Iris pigment epithelial cell (primary cell): ENCODE measurements at places on chromosomes 5 and 9.

DNA sequence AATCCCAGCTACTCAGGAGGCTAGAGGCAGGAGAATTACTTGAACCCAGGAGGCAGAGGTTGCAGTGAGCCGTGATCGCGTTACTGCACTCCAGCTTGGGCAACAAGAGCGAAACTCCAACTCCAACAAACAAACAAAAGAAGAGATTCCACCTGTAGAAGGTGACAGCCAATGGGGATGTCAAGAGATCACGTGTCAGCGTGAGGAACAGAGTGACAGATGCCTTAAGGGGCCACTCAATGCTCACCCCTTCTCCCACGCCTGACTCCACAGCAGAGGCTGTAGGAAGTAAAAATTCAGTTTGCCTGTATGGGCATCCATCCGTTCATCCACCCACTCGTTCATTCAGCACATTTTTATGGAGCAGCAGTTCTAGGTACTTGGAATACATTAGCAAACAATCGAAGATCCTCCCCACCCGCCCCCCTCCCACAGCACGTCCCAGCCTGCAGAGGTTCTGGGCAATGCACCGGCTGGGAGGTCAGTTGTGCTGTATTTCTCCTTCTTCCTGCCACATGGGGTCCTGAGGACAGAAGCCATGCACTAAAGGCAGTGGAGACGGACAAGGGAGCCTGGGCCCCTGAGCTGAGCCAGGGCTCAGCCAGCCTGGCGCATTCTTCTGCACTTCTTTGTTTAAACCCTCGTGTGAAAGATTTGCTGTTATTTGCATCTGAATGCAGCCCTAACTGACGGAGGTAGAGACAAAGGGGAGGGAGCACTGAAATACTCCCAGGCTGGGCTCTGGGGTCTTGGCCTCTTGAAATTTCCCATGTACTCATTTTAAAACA, 11.3 kb upstream of the RNF130 start:
- DNase-seq: no peak

DNA sequence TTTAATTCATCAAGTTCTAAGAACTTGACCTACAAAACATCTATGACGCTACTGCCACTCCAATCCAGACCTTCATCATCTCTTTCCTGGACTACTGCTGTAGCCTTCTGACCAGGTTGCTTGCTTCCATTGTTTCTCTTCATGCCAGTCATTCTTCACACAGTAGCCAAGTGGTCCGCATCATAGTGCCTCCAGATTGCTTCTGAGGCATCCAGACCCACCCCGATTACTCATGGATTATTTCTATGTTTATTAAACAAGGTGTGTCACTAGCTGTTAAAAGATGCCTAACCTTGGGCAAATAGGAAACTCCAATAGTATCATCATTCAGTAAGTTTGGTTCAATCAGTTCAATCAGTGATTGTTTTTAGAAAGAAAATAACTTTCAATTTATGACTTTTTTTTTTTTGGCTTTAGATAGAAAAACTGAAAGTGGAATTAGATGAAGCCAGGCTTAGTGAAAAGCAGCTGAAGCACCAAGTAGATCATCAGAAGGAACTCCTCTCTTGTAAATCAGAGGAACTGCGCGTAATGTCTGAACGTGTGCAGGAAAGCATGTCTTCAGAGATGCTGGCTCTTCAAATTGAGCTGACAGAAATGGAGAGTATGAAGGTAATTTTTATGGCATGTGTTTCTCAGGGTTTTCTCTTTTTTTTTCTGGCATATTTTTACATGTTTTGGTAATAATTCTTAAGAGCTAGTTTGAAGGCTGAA, 9.5 kb downstream of the SPDL1 start:
- no peak for DNase-seq

- DNase-seq: no peak
These were observed 7.3 kb upstream of the WDR41 start for GRCh38 chr5:77499441-77499840.

DNA sequence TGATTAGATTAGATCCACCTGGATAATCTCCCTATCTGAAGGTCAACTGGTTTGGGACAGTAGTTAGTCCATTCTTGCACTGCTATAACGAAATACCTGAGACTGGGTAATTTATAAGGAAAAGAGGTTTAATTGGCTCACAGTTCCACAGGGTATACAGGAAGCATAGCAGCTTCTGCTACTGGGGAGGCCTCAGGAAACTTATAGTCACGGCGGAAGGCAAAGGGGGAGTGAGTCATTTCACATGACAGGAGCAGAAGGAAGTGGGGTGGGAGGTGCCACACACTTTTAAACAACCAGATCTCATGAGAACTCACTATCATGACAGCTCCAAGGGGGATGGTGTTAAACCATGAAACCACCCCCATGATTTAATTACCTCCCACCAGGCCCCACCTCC, 9.9 kb downstream of the C9orf40 start:
- DNase-seq: peak; percentile 47

DNA sequence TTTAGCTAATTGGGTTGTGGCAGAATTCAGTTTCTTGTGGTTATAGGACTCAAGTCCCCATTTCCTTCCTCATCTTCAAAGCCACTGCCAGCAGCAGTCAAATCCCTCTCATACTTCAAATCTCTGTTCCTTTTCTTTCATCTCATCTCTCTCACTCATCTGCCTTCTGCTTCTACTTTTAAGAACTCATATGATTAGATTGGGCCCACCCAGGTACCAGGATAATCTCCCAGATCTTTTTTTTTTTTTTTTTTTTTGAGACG, 8.0 kb upstream of the REEP5 start:
- DNase-seq: no peak

GRCh38 chr9:99511723-99512122, 289.6 kb downstream of the SEC61B start:
- DNase-seq: no peak

DNA sequence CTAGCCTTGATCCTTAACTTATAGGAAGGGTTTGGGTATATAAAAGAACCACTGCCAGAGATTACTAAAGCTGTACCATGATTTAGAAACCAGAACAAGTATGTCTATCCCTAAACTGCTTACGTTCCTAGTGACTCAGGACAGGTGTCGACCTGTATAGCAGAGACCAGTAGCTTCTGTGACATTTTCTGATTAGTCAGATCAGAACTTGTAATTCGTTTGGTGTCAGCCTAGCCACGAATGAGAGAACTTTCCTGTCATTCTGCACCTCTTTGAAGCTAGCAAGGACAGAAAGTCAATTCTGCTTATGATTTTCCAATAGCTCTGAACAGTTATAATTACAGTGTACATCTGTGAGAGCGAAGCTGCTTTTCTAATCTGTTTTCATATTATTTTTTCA, 39.5 kb downstream of the PRKACG start:
- no peak for DNase-seq

GRCh38 chr5:123059455-123059854, 22.9 kb upstream of the PPIC start:
- no peak for DNase-seq

DNA sequence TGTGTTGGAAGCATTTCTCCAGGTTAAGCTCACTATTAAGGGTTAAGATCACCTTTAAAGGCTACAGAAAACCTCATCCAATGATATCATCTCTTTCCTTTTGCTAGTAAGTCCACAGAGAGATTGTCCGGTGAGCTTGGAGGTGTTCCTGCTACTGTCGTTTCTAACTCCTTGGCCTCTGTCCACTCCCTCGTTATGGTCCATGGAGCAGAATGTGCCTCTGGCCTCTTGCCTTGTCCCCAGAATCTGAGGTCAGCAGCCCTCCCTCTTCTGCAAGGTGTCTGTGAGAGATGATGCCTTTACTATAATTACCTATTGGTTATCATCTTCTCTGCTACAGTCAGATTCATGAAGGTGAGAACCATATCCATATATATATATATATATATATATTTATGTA, 15.0 kb downstream of the ORM2 start:
- DNase-seq: no peak

GRCh38 chr9:88773627-88774244, 217.5 kb upstream of the S1PR3 start:
- peak; percentile 79 for DNase-seq

DNA sequence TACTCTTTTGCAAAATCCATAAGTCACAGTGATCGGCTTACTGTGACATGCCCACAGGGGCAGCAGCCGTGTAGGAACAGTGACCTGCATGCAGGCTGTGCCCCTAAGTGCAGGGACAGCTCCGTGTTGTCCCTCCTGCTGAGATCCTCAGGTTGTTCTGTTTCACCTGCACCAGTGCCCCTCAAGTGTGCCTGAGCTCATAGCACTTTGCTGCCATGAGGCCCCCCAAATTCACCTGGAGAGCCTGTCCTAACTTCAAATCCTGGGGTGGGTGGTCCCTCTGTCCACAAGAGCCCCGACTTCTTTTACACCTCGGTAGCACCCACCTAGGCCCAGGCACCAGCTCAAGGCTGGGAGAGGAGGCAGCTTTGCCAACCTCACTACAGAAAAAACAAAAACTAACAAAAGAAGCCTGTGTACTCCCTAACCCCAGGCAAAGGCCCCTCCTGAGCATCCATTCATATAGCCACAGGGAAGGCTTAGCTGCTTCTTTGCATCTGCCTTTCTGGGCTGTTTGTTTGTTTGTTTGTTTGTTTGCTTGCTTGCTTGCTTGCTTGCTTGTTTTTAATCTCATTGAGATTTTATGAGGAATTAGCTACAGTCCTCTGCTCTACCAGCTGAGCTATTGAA, 214.5 kb downstream of the AUH start:
- DNase-seq: no peak

DNA sequence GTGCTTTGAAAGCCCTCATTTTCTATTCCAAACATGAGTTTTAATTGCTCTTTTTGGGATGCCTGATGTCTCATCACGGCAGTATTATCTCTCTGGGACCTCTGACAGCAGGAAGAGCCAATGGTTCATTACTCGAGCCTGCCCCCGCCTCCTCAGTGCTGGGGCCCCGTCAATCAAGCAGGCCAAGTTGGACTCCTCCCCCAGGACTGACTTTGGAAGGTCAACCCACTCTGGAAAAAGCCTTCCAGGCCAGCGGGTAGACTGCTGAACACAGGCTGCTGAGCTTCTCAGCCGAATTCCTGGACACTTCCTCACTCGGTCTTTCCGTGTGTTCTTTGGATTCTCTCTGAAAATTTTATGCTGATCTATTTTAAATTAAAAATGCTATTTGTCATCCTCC, 9.5 kb upstream of the BARHL1 start:
- DNase-seq: peak; percentile 27

DNA sequence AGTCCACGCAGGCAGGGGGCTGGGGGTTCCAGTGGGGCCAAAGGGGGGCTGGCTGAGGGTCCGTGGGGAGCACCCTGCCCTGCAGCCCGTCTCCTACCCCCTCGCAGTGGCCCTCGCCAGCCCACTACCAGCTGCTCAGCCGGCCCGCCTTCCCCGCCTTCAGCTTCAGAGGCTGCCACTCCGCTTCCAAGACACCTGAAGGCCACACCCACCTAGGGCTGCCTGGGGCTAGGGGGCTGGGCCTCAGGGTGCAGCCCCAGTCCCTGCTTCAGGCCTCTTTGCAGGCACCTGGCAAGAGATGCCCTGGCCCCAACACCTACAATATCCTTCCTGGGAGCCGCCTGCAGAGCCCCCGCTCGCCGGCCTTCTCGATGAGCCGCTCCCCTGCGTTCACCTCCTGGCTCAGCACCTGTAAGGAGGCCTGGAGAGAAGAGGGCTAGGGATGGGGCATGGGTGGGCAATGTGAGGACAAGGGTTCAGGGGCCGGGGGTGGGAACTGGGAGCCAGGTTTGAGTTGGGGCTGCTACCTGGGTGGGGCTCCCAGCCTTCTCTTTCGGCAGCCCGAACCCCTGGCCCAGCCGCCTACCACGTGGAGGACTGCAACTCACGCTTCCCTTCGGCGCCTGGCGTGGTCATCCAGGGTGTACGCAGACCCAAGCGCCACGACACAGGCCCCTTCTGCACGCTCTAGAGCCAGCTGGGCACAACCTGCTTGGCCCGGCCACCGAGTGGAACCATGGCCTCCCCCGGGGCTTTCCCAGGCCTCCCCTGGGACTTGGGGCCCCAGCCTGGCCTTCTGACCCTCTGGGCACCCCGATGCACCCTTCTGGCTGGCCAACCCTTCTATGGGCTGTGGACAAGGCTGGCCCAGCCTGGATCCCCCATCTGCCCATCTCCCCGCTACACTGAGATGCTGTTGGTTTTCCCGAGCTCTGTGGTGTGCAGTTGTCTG, 1.7 kb downstream of the STPG3 start:
- DNase-seq: no peak

DNA sequence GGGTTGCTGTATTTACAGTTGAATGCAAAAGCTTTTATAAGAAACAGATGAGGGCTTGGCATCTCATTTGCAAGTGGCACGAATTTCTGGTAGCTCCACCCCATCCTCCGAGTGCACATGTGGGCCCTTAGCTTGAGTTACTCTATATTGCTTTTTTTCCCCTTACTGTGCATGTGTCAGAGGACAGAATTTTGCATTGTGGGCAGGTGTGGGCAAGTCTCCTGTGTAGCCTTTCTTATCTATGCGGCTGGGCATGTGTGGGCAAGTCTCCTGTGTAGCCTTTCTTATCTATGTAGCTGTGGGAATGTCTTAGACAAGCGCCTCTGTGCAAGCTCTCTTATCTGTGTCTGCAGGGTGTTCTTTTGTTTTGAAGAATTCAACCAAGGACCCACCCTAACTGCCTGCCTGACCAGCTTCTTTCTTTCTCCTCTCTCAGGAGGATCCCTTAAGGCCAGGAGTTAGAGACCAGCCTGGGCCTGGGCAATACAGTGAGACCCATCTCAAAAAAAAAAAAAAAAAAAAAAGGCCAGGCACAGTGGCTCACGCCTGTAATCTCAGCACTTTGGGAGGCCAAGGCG, 34.1 kb upstream of the SIL1 start:
- no peak for DNase-seq

- no peak for DNase-seq
These were observed 141.5 kb downstream of the KDM4C start for GRCh38 chr9:6899274-6899673.

DNA sequence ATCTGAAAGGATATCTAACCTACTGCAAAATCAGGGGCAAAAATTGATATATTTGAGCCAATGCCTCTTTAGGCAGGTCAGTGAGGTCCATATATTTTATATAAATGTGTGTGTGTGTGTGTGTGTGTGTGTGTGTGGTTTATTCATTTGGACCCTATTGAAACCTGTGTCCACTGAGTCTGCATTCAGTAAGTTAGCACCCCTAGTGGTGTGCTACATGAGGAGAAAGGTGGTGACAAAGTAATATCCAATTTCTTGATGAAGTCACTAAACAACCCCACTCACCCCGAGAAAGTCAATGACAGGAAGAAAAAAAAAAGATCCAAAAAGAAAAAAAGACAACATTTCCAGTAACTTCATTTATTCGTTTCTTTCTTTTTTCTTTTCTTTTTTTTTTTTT, 4.1 kb downstream of the FBXW11 start:
- peak; percentile 28 for DNase-seq
